AG04449 (cell line): ENCODE measurements at places on chromosomes 4 and X.

DNA sequence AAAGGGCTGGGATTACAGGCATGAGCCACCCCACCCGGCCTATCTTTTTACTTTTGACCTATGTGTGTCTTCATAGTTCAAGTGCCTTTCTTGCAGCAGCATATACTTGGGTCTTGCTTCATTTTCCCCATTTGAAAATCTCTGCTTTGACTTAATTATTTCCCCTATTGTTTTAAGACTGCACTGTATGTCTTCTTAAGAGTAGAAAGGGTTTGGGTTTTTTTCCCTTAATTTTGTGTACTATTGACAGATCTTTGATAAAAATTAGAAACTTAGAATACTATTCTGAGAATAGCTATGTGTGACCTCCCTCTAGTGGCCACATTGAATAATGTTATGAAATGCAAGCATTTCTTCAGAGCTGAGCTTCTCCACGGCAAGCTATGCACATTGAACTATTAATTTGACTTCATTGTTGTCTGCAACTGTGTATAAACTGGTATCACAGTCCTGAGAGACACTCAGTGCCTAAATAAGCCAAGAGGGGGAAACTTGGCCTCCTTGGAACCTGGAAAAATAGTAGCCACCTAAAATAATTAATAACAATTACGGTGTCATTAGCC, 8.7 kb upstream of the SLC25A4 start:
- no peak for DNase-seq

GRCh38 chr4:185781555-185782215, 30.3 kb downstream of the SORBS2 start:
- no peak for DNase-seq

- no peak for DNase-seq
Observed at GRCh38 chr4:157674699-157675098, 454.2 kb downstream of the GRIA2 start.

GRCh38 chrX:102651242-102652011, at the start of gene GPRASP1:
Gene GPRASP1 (plus strand): TSS chrX:102651483. CDS start chrX:102653914, 2,431 bp downstream.
- DNase-seq: no peak

DNA sequence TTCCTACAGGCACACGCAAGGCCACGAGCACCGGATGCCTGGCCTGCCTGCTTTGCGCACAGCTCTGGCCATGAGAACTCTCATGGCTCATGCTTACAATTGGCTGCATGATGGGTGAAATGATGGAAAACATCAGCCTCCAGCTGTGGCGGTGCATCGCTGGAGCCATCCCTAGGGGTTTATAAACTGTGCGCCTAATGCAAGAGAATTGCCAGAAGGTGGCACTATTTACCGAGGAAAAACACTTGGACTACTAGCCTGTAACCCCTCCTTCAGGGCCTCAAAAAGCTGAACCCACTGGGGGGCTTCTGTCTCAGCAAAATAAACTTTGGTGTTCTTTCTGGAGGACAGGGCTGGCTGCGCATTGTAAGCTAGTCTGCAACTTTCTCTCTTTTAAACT, 51.9 kb downstream of the PHKA2 start:
- no peak for DNase-seq

DNA sequence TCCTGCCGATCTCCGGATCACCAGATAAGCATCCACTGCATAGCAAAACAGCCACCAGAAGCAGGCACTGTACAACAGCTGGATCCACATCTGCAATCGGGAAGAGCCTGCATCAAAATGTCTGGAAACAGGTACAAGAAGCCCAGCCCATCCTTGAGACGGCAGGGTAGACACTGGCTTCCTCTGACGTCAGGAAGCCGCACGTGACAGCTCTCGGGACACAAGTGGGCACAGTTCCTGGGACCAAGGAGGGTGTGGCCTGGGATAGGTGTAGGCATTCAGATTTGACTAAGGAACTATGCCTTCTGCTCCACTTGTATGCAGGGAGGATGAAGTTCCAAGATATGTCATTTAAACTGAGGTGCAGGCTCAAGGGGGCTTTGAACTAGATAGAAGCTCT, 6.3 kb downstream of the GPR143 start:
- DNase-seq: no peak

- DNase-seq: no peak
Observed at GRCh38 chr4:109232681-109233080, 69.8 kb downstream of the COL25A1 start.
